ENCODE measurements at places on chromosomes 13 and 19. TPM values are rescaled to one million over a fixed set of nuclear protein-coding genes. Genes with fewer than 3 reads are reported as not detected.

Gene SELENOV
- not detected for total RNA-seq

Gene ZBTB45
- total RNA-seq, result 15.1 TPM

Gene FAAP24
- 9.7 TPM for total RNA-seq

Gene CDX2
- not detected for total RNA-seq

Gene PDX1
- total RNA-seq, result not detected

Gene COX6B2
- total RNA-seq, result 2.0 TPM

Gene ASF1B
- 117 TPM for total RNA-seq

Gene HCN2
- 0.67 TPM for total RNA-seq

Gene CLDND2
- total RNA-seq, result 19.1 TPM

Gene TNNI3
- not detected for total RNA-seq

Gene OR10H3
- total RNA-seq, result not detected

Gene LRRC4B
- not detected for total RNA-seq

Gene TMEM190
- total RNA-seq, result not detected

Gene RTBDN
- not detected for total RNA-seq

Gene DOCK6
- 0.70 TPM for total RNA-seq

Gene ZNF610
- 2.0 TPM for total RNA-seq

Gene AKT1S1
- 13.4 TPM for total RNA-seq

Gene NUDT19
- total RNA-seq, result 18.1 TPM

Gene ARHGEF18
- total RNA-seq, result 56.4 TPM
